ENCODE measurements at places on chromosomes 1 and 21.

DNA sequence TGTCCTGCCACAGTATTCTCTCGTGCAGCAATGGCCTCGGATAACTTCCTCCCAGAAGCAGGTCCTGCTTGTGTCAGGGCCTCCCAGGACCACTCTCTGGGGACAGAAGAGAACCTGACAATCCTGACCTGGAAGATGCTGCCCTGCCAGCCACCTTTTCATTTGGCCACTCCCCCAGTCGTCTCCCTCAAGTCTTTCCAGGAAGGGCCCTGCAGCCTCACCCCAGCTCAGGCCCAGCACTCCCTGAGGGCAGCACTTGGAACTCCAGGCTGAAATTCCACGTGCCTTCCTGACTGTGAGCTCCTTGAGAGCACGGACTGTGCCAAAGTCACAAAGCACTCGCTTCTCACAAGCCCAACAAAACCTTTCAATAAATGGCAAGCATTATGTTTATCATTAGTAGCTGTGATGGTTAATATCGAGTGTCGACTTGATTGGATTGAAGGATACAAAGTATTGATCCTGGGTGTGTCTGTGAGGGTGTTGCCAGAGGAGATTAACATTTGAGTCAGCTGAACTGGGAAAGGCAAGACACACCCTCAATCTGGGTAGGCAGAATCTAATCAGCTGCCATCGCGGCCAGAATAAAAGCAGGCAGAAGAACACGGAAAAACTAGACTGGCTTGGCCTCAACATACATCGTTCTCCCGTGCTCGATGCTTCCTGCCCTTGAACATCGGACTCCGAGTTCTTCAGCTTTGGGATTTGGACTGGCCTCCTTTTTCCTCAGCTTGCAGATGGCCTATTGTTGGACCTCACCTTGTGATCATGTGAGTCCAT, 2.3 kb upstream of the CLEC20A start:
- DNase-seq, result no peak

GRCh38 chr1:29703596-29704370, 467.5 kb downstream of the PTPRU start:
- DNase-seq, result peak; percentile 68

DNA sequence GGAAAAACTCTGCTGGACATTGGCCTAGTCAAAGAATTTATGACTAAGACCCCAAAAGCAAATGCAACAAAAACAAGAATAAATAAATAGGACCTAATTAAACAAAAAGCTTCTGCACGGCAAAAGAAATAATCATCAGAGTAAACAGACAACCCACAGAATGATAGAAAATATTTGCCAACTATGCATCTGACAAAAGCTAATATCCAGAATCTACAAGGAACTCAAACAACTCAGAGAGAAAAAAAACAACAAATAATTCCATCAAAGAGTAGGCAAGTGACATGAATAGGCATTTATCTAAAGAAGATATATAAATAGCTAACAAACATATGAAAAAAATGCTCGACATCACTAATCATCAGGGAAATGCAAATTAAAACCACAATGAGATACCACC, 91.2 kb upstream of the PALMD start:
- no peak for DNase-seq

GRCh38 chr1:18868801-18869424, 9.5 kb upstream of the TAS1R2 start:
- peak; percentile 61 for DNase-seq

DNA sequence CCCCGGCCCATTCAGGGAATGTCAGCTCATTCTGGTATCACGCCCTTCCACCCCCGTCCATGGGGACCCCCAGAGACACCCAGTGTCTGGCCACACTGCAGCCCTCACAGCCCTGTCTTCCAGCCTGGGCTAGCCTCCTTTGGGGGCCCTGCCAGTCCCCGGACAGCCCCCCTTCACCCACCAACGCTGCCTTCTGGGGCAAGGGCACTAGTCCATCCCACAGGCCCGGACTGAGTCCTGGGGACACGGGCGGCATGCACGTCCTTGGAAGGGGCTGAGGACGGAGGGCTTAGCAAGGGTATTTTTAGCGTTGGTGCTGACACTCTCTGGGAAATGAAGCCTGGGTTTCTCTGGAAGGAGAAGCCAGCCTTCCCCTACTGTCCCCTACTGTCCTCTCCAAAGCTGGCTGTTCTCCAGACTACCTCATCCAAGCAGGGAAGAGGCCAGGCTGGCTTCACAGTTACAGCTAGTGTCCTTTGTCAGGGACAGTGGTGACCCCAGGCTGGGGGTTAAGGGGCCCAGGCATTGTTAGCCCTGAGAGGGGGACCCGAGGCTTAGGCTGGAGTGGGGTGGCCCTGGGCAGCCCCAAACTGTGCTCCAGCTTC, 39.5 kb downstream of the COQ8A start:
- DNase-seq, result no peak

DNA sequence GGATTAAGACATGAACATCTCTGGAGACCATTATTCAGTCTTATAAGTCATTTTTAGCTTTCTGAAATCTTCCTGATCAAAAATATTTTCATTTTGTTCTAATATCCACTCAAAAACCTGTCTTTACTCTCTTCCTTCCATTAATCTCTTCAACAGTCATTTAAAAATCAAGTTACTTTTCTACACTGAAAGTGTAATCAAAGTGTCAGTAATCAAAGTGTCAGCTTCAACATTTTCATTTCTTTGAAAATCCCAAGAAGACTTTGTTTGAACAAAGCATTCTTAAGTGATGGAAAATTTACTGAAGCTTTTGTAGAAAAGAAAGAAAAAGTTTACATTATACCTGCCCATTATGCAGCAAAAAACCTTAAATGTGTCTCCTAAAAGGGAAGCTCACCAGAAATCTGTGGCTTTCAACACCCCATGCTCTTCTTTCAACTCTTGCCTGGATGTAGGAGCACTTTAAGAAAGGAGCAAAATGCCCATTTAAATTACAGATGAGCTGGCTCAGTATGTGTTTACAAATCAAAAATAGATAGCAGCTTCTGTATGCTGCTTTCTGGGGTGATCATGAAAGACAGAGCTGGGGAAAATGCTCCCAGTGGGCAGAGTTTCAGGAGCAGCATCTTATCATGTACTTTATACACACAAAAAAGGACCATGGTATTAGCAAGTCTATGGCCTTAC, 260.8 kb upstream of the NCAM2 start:
- no peak for DNase-seq

- DNase-seq, result peak; percentile 41
Measured at GRCh38 chr1:162939035-162939434, 78.1 kb upstream of the CCDC190 start.

DNA sequence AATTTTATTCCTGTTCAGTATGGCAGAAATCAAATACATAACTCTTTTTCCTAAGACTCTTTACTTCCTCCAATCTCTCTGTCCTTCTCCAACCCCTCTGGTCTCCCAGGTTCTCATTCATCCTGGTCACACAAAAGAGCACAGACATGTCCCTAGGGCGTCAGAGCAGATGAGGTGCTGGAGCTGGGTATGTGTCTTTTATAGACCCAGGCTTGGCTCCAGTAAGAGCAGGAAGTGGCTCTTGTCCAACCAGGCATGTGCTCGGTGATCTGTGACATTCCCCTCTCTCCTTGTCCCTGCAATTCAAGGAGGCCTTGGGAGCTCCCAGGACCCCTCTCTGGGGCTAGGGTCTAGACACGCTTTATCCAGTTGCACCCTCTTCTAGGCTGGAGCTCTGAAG, 18.0 kb upstream of the LCE2D start:
- DNase-seq, result no peak

DNA sequence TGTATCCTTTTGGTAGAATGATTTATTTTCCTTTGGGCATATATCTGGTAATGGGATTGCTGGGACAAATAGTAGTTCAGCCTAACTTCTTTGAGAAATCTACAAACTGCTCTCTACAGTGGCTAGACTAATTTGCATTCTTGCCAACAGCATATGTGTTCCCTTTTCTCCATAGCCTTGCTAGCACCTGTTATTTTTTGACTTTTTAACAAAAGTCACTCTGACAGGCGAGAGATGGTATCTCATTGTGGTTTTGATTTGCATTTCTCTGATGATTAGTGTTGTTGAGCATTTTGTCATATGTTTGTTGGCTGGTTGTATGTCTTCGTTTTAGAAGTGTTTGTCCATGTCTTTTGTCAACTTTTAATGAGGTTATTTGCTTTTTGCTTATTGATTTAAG, 99.8 kb downstream of the UCK2 start:
- no peak for DNase-seq

DNA sequence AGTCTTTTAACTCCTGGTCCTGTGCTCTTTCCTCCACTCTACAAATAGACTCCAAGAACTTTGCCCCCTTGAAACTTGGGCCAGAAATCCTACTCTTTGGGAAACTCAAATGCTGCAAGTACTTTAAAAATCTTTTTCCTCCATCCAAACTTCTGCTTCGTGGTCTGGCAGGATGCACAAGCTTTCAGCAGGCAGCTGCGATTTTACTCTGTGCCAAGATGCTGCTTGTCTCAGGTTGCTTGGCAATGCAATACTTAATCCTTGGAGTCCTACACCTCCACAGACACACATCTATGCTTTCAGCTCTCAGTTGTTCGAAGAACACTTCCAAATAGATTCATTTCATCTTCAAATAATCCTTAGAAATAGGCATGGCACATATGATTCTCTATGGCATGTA, 435.3 kb upstream of the USP24 start:
- DNase-seq, result no peak

GRCh38 chr1:173409613-173410012, 67.5 kb upstream of the PRDX6 start:
- no peak for DNase-seq

DNA sequence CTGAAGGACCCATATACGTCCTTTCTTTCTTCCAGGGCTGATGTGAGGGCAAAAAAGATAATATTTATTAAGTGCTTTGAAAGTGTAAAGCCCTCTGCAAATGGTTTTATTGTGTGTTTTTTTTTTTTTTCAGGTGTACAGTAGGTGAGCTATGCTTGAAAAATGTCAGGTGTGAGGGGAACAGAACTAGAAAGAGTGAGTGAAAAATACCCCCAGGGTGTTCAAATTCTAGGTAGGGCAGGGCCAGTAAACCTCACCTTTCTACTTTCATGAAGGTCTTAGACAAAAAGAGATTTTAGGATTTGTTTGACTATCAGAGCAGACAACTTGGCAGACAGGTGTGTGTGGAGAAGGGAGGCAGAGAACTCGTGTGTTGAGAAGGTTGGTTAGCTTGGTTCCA, 51.3 kb downstream of the ARHGEF11 start:
- DNase-seq, result no peak

GRCh38 chr1:177122461-177123251, 41.9 kb downstream of the ASTN1 start:
- DNase-seq, result peak; percentile 29

DNA sequence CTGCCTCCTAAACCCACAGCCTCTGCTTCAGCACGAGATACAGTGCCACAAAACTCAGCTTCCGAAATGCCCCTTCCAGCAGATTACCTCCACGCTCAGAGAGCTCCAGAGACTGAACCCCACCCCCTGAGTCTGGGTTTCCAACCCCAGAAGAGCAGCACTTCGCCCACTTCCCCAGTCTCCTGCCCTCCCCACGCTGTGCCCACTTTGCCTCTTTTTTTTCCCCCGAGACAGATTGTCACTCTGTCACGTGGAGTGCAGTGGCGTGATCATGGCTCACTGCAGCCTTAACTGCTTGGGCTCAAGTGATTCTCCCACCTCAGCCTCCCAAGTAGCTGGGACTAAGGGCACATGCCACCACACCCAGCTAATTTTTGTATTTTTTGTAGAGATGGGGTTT, 10.1 kb downstream of the ICMT start:
- no peak for DNase-seq

- DNase-seq, result no peak
Measured at GRCh38 chr1:172040466-172040865, 199.2 kb downstream of the DNM3 start.

- no peak for DNase-seq
Measured at GRCh38 chr1:46285730-46286477, 17.5 kb downstream of the LRRC41 start.

- DNase-seq, result no peak
Measured at GRCh38 chr1:244615301-244615700, 37.6 kb upstream of the DESI2 start.

- no peak for DNase-seq
Measured at GRCh38 chr1:44842486-44842861, 579 bp downstream of the PTCH2 start.

- DNase-seq, result peak; percentile 31
Measured at GRCh38 chr1:113976609-113977278, 2.5 kb upstream of the OLFML3 start.

DNA sequence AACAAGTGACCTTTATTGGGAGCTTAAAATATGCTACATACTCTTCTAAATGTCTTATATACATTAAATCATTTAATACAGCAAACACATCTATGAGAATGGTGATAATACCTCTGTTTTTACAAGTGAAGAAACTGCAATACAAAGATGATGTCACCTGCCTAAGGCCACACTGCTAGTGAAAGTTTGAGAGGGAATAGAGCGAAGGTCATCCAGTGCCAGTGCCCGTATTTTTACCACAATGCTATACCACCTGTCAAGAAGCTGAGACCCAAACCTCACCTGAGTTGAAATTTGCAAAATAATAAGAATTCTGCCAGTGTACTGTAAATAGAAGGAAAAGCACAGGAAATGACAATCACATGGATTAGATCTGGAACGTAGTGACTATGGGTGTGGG, 200.4 kb upstream of the TMPRSS15 start:
- DNase-seq, result no peak

GRCh38 chr1:43602990-43603389, 47.0 kb upstream of the KDM4A start:
- DNase-seq, result no peak

DNA sequence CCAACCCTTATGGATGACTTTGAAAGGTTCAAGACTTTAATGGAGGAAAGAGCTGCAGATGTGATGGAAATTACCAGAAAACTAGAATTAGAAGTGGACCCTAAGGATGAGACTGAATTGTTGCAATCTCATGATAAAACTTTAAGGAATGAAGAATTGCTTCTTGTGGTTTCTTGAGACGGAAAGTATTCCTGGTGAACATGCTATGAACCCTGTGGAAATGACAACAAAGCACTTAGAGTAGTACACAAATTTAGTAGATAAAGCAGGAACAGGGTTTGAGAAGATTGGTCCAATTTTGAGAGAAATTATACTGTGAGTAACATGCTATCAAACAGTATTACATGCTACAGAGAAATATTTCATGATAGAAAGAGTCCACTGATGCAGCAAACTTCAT, 215.4 kb downstream of the OMA1 start:
- DNase-seq, result no peak

DNA sequence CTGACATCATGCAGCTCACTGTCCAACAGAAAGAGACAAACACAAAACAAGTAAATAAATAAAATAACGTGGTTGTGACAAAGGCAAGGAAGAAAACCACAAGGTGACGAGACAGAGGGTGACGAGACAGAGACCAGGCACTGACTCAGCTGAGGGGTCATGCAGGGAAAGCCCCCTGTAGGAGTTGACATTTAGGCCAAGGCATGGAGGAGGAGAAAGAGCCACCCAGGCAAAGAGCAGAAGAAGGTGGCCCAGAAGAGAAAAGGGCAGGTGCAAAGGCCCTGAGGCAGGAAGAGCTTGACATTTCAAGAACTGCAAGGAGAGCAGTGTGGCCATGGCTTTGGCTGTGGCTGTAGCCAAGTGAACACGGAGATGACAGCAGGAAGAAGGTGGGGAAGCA, 65.1 kb upstream of the ID3 start:
- DNase-seq, result no peak

GRCh38 chr21:34500191-34500590, 11.8 kb downstream of the KCNE1 start:
- no peak for DNase-seq
